Esophagus squamous epithelium (tissue), 5 donors: ENCODE measurements at places on chromosomes 5 and 9.

DNA sequence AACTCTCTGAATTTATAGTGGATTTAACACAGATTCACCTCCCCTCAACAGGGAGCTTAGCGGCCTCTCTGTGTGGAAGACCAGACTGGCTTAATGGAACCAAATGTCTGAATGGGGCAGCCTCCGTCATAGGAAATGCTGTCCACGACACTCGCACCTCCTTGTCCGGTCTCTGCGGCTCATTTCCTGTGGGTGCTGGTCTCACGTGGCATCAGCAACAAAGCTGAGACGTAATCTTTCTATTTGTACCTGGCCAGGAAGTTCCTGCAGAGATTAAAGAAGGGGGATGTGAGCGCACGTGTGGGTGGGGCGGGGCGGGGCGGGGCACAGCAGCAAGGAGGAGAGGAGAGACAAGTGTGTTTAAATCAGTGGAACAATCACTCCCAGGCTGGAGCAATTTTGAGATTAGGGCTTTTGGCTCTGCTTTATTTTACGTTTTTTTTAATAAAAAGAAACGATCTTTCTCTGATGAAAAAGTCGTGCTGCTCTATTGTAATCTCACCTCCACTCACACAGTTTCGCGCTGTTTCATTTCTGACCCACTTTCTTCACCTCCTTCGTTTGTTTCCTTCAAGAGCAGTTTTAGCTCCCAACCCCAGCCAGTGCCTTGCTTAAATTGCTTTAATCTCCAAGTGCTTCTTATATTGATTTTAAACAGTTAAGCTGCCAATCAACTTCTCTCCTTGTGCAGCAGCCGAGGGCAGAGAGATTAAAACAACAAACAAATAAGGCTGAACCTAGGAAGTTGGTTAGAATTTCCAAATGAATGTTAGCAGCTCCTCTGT is 132.2 kb upstream of the ASTN2 start:
- no peak for DNase-seq

DNA sequence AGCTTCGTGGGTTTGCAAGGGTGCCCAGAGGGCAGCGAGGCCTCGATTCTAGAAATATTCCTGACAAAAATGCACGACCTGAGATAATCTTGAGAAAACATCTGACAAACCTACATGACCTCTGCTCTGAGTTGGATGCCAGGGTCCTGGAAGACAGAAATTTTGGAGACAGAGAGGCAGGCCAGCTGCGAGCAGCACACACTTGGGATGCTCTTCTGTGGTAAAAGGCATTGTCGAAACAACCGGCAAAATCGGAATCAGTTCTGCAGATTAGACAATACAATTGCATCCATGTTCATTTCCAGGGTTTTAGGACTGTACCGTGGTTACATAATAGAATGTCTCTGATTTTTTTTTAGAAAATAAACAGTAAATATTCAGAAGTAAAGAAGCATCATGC is 74.2 kb downstream of the GADD45G start:
- no peak for DNase-seq

DNA sequence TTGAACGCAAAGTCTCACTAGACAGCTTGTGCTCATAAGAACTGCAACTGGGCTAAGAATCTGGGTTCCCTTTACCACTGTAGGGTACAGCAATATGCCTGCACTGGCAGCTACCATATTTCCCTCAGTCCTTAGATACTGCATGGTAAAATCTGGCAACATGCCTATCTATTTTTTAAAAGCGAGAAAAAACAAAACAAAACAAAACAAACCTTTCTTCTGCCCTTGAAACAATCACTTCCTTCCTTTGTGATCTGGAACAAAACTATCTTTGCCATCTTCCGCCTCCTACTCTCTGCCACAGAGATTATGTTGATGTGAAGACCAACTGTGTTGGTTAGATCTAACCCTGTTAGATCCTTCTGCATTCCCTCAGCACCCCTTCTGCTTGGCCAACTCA is 242.9 kb downstream of the EBF1 start:
- no peak for DNase-seq

- no peak for DNase-seq
Observed at GRCh38 chr5:25119650-25120049, 474.9 kb upstream of the CDH10 start.

DNA sequence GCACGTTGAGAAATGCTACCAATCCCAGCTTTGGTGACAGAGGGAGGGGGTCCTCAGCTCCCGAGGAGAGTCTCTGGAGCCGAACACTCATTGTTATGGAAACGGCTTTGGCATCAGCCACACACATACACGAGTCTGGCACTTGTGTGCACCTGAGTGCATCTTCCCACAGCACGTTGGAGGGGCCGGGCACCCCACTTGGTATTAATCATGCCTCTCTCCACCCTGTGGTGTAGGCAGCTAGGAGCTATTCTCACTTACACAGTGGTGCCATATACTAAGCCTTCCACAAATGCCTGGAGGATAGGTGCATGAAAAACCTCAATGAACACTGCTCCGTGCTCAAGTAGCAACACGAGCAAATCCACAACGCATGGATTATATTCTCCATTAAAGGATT is 133.9 kb upstream of the PANK3 start:
- DNase-seq: no peak

- DNase-seq: no peak
Observed at GRCh38 chr5:154611341-154611767, 133.3 kb upstream of the HAND1 start.

- no peak for DNase-seq
Observed at GRCh38 chr5:145697251-145697990, 137.7 kb downstream of the PRELID2 start.

DNA sequence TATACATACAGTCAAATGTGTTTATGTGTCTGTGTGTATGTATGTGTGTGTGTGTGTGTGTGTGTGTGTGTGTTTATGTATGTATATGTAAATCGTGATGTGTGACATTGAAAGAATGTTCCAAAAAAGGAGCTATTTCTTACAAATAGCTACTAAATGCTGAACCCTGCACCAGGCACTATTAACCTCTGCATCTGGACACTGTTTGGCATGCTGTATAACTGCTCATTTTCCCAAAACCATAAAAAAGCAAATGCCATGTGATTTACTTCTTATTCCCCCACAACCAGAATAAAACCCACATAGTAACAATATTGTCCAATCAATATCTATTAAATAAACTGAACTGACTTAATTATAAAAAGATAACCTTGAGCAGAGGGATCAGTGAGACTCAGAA is 91.1 kb downstream of the NR6A1 start:
- no peak for DNase-seq

GRCh38 chr5:1510631-1511030 is 13.1 kb downstream of the LPCAT1 start:
- DNase-seq: no peak

DNA sequence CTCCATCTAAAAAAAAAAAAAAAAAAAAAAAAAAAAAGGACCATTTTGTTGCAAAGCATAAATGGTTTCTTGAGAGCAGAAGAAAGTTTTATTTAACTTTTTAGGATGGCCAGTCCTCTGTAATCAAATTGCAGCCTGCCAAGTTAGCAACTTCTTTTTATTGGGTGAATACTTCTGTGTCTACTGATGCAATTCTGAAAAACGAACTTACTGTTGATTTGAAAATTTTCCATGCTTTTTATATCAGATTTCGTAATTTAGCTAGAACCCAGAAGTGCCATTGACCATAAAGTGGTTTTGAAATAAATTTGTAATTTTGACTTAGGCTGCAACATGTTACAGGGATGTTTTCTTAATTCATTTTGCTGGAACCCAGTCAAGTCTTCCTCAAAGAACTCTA is 269.1 kb upstream of the ACTBL2 start:
- no peak for DNase-seq

GRCh38 chr5:77935506-77936364 is 159.6 kb upstream of the TBCA start:
- no peak for DNase-seq

GRCh38 chr9:135252980-135253304 is 165.5 kb downstream of the OLFM1 start:
- no peak for DNase-seq

DNA sequence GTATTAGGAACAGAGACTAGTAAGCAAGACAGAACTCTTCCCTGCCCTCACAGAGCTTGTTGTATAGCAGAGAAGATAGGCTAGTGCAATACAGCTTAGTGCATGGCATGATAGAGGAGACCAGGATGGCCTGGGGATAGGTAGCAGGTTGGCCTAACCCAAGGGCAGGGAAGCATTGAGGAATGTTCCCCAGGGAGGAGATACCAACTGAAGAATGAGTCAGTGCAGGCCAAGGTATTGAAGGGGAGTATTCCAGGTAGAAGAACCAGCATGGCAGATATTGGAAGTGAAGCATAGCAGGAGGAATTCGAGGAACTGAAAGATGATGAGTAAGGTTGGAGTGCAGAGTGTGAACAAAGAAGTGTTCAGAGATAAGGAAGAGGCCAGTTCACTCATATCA is 138.6 kb upstream of the DHFR start:
- no peak for DNase-seq

- DNase-seq: no peak
Observed at GRCh38 chr5:144093868-144094267, 76.6 kb downstream of the YIPF5 start.

- DNase-seq: no peak
Observed at GRCh38 chr5:82620957-82621600, 342.9 kb upstream of the RPS23 start.

- no peak for DNase-seq
Observed at GRCh38 chr5:148740966-148741742, 85.3 kb upstream of the ADRB2 start.

GRCh38 chr5:147691130-147691529 is 91.4 kb downstream of the JAKMIP2 start:
- DNase-seq: no peak

DNA sequence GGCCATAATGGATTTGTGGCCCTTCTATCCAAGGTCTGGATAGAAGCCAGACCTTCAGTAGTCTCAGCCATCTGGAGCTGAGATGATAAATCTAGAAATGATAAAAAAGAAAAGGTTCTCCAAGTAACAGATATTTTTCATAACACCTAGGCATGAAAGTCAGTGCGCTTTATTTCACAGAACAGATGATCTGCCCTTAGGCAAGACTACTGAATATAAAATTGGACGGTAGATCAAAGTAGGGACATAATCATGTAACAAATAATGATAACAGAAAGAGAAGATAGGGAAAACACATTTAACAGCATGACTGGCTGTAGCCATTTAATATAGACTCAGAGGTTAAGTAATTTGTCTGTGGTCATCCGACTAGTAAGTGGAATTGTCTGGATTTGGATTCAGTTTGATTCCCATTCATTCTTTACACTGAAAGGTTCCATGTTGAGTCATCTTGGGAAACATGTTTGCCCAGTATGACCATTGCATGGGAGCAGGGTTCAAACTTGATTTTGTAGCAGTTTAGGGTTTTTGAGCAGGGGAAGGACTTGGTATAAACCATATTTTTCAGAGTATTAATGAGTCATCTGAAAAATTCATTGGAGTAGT is 4.1 kb upstream of the CAVIN4 start:
- DNase-seq: no peak

DNA sequence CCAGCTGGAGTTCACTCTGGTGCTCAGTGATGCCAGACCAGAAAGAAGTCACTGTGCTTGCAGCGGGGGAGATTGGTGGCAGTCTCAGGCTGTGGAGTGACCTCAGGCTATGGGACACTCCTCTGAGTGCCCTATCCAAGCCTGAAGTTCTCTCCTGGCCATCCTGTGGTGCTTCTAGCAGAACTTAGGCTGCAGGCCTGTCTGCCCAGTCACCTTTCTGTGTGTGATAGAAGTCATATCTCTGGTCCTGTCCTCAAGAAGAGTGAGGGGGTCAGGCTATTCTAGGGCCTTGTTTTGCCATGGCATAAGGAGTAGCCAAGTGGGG is 9.3 kb downstream of the PDLIM4 start:
- no peak for DNase-seq

- no peak for DNase-seq
Observed at GRCh38 chr5:16654647-16655334, 38.0 kb upstream of the RETREG1 start.

DNA sequence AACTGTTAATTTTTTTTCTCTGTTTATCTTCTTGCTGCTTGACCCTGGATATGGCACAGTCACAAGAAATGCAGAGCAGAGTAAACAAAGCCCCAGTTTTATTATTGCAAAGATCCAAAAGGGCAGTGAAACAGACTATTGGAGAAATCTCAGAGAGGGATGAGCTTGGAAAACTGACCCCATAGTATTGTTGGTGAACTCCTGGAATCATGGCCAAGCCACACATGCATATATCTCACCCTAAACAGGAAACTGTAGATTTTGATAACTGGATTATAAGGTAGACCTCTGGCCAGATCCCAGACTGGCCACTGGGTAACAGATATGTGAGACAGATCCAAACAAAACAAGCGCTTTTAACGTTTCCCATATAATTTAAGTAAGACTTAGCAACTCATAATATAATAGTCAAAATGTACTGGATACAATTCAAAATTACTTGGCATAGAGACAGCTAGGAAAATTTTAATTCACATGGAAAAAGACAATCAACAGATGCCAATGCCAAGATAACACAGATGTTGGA is 263.5 kb upstream of the SEMA6A start:
- no peak for DNase-seq

DNA sequence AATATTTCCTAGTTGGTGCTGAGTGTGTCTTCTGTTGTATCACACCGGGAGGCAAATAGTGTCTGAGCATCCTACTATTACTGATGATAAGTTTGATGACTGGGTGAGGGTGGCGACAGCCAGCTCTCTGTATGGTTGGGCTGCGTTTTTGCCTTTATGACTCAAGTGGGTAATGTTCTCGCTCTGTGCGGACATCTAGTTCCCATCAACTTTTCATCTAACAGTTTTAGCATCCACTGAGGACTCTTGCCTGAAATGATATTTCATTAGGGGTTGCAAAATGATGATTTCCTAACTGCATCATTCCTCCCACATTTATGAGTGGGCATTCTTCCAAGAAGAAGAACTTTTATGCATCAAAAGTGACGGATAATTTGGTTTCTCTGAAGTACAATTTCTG is 26.5 kb downstream of the HMCN2 start:
- DNase-seq: no peak

GRCh38 chr9:37966412-37967013 is 62.6 kb upstream of the SLC25A51 start:
- DNase-seq: no peak

DNA sequence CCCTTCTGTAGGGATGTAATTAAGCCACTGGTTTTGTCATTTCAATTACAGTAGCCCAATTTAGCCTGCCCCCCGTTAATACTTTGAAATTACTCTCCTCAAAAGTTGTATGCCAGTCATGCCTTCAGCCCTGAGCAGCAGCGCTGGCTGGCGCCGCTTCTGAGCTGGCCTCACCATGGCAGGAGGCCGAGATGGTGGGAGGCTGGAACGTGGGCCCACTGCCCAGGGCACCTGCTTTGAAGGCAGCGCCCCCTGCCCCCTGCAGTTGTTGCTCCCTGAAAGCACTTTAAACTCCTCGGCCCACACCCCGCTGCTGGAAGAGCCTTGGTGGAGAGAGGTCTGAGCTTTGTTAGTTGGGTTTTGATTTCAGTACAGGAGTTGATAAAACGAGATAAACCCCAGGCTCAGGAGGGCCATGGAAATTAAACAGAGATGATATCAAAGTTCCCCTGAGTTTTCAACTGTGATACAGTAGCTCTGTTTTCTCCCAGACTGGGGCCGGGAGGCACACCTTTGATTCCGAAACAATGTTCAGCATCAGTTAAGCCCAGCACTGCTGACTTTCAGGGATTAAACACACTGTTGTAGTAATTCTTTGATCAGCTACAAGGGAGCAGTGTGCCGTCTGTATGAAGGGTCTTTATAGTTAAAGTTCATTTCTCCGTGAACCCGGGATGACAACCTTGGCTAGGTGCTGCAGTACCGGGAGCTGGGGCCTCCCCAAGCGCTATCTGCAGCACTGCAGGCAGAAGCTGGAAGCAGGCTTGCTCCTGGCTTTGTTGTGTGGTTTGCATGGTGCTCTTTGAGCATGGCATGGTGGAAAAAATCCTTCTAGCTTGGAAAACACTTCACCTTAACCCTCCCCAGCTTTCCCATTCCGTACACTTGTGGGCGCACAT is 9.5 kb downstream of the MVB12B start:
- DNase-seq: no peak
